HT-29 (cell line): ENCODE measurements at places on chromosomes 4 and X. TPM values are rescaled to one million over a fixed set of nuclear protein-coding genes. Genes with fewer than 3 reads are reported as not detected.
A peak's percentile ranks its signal among the peaks of the same experiment; 100 is the strongest.

GRCh38 chrX:3962511-3963311, 249.3 kb upstream of the PRKX start:
- DNase-seq, result peak; percentile 31

DNA sequence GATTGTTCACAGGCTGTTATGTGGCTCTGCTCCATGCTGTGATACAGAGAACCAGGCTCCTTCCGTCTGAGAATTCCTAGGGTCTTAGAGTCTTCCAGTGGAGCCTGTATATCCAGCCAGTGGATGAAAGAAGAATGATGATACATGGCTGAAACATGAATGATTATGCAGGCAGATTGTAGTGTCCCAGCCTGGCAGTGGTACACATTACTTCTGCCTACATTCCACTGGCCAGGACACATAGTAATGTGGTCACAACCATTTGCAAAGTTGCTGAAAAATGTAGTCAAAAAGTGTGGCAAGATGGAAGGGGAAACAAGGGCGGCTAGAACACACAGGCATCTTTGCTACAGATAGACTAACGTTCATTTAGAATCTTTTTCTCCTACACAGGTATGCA, 4.5 kb upstream of the GBA3 start:
- DNase-seq, result no peak

DNA sequence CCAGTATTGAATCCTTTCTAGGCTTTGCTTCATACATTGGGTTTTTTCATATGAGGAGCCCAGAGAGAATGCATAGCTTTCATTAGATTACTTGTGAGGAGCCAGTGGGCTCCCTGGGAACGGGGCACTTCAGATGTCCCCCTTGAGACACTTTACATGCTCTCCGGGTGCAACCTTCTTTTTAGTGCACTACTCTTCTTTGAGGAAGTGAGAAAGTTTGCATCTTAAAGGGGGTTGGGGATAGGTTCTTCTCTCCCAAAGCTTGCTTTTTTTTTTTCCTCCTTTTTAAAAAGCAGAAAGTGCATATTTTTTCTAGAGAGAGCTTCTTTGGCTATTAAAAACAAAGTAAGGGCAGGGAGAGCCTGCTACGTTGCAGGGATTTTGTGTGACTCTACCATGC, 4.3 kb downstream of the HADH start:
- no peak for DNase-seq

- no peak for DNase-seq
Measured at GRCh38 chrX:51824061-51824460, 69.4 kb upstream of the MAGED1 start.

DNA sequence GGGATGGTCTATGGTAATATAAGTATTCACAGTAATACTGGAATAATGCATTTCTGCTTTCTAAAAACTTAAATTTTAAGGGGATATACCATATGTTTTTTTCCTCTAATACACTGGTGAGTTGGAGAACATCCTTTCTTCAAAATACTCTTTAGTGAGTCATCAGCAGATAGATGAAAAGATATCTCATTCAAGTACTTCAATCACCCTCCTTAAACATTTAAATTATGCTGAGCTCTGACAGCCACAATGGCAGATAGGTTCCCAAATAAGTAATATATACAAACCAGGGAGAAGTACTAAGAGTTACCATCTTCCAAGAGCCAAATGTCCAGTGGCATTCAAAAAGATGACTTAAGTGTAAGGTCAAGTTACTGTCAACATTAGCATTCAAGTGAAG, 52.2 kb downstream of the AMMECR1 start:
- DNase-seq, result no peak

Gene MAGED2
- total RNA-seq, result 32.8 and 35.4 TPM in 2 replicates

Gene NPY1R
- total RNA-seq, result 0.13 TPM in 1 of 2 replicates, not detected in the other

Gene C4orf51
- not detected in 2 replicates for total RNA-seq

Gene DDIT4L
- total RNA-seq, result not detected in 2 replicates
